ENCODE measurements at places on chromosomes 11 and 22.

DNA sequence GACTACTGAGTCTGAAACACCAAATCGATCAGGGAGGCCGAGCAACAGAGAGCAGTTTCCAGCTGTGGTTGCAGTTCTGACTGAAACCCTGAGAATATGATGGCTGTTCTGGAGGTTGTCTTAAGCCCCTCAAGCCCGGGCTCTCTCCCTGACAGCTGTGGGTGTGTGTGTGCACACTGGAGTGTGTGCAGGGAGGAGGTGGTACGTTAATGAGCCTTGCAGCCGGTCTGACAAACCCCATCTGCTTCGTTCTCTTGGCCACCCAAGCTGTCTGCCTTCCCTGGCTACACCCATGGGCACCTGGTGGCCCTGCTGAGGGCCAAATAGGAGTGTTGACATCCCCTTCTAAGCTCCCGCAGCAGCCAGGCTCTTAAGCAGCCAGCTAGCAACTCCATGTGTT, 189.8 kb downstream of the KIRREL3 start:
- DNase-seq: no peak

DNA sequence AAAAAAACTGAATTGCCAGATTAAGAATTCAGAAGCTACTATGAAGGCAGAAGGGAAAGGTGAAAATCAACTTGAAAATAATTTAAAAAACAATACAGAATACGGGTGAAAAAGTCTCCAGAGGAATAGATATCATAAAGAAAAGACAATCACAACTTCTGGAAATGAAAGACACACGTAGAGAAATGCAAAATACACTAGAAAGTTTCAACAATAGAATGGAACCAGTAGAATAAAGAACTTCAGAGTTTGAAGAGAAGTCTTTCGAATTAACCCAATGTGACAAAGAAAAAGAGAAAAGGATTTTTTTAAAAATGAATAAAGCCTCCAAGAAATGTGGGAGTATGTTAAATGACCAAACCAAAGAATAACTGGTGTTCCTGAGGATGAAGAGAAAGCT, 263.8 kb upstream of the FAT3 start:
- DNase-seq: no peak

DNA sequence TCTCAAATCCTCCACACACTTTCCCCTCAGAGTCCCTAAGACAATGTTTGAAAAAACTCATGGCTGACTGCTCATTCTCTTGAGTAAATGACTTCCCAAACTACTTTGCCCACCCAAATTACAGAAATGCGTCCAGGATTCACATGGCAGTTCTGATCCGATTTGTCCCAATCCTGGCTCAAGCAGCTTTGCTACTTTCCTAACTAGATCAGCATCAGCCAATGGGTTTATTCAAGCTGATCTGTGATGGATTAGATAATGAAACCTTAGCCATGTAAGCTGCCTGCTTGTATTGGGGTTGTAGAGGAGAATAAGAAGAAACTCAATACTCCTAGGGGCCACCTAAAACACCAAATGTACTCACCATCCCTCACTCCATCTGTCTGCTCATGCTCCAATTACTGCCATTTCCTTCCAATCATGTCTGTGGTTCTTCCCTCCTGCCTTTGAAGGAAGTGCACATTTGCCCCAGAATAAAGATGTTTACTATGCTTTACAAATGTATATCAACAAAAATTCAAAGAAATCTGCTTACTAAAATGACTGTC, 6.9 kb downstream of the RBFOX2 start:
- no peak for DNase-seq

- no peak for DNase-seq
These were observed 268.4 kb downstream of the ETS1 start for GRCh38 chr11:128318856-128319474.

DNA sequence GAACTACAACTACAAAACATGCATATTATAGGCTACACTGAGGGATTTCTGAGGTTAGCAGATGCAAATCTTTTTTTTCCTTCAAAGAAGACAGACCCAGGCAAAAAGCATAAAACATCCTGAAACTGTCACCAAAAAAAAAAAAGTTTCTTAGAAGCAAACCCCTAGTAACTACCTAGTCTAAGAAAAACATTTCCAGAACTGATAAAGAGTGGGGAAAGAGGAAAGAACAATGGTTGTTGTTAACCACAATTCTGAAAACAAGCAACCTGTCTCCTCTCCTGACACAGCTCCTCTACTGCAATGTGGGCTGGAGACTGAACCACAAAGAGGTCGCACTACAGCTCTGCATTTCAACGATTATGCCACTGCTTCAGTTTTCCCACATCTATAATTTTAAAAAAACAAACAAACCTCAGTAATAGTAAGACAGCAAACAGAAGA, 15.0 kb downstream of the DENND5A start:
- no peak for DNase-seq

DNA sequence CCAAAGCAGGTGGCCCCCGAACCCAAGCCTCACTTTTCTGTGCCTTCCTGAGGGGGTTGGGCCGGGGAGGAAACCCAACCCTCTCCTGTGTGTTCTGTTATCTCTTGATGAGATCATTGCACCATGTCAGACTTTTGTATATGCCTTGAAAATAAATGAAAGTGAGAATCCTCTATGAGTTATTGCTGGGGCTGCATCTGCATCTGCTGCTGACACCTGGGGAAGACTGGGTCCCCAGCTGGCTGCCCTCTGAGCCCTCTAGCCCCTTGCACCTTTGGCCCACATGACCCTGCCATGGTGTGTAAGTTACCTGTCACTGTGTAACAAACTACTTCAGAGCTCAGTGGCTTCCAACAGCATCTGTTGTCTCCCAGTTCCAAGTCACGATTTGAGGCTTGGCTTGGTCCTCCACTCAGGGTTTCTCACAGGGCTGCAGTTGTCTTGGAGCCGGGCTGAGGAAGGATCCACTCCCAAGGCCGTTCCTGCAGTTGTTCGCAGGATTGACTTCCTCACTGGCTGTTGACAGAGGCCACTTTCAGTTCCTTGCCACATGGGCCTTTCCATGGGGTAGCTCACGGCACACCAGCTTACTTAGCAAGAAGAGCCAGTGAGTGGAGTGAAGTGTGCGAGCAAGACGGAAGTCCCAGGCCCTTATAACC, 13.5 kb upstream of the UVRAG start:
- peak; percentile 25 for DNase-seq

Data from testis (tissue), 5 donors.